Epithelial cell of esophagus (primary cell): ENCODE measurements at places on chromosomes 7 and 10.

DNA sequence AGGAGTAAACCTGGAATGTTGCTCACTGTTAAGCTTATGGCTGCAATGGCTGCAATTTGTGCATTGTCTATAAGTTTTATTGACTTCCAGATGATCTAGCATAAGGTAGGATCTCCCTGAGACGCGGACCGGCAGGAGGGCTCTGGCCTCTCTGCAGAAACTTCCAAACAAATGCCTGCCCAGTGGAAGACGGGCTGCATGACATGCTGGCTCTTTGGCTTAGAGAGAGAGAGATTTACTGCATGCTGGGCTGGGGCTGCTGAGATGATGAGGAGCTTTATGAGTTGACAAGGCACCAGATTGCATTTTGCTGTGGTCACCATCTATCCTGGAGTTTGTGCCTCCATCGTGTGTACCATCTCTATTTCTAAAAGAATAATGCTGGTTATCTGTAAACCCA is 193.2 kb downstream of the GALNT17 start:
- DNase-seq, result no peak

GRCh38 chr7:25864943-25865751 is 286.9 kb upstream of the NFE2L3 start:
- no peak for DNase-seq

DNA sequence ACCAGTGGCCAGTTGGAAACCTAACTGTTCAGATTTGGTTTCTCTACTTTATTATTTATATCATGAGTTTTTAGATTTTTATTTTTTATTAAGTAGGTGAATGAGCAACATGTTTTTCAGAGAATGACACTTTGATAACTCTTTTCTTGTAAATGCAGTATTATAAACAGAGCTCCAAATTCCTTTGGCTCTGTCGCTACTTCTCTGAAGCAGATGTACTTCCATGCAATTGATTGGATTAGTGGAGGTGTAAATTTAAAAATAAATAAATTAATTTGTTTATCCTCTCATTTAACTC is 34.3 kb upstream of the ICA1 start:
- no peak for DNase-seq

GRCh38 chr7:137696376-137696775 is 150.4 kb downstream of the DGKI start:
- no peak for DNase-seq

DNA sequence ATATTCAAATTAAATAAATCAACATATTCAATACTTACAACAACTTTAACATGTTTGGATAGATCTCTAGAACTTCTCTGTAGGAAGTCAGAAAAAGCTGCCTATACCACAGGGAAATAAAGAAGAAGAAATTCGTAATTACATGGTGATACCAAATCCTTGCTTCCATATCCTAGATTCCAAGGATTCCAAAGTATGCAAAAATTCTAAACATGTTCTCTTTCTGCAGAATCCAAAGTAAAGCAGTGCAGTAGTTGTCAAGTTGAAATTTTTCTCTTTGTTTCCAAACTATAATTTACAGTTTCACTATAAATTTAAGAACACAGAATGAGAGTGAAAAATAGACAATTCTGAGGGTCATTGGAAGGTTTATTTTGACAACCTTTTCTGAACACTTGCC is 233.7 kb upstream of the PTN start:
- DNase-seq, result no peak

DNA sequence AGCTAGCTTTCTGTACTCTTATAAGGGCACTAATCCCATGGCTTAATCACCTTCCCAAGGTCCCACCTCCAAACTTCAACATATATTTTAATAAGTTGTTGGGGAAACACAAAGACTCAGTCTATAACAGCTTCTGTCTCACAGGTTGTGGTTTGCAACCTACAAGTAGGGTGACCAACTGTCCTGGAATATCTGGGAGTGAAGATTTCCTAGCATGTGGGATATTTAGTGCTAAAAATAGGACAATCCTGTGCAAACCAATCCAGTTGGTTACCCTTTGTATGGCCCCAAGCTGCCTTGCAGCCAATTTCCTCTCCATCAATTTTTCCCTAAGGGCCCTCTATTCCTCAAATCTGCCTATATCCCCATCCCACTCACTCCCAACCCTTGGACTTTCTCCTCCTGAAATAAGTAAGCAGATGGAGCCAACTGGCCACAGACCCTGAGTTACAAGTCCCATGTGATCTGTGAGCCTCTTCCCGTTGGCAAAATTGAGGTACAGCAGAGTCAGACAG is 82.3 kb downstream of the FAM13C start:
- no peak for DNase-seq

DNA sequence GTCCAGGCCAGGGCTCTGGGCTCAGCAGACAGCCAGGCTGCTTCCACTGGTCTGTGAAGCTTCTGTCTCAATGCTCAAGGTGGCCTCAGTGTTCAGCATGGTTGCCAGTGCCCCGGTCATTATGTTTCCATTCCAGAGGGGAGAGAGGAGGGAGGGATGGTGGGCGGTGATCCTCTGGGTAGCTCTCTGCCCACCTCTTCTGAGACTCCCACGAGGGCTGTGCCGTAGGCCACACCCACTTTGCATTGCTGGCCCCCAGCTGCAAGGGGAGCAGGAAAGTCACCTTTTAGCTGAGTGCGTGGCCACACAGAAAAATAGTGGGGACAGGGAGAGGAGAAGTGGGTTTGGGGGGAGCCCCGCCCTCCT is 42.5 kb downstream of the FOXK1 start:
- no peak for DNase-seq

GRCh38 chr7:86784765-86785164 is 141.1 kb downstream of the GRM3 start:
- DNase-seq, result no peak

DNA sequence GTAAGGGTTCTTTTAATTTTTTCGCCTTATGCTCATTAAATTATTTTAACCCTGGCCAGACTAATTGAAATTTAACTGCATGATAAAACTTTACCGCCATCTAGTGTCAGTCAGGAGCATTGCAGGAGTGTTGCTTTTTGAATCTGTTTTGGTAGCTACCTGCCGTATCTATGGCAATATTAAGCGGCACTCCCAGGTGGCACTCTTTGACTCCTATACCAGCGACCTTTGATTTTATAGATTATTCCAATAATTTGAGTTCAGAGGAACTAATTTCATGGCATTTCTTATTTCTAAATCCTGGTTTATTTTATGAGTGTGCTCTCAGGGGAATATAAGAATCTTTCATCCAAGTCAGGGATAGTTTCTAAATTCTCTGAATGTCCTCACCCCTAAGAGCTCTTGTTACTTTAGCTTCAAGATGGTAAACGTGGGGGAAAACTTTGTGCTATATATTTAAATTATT is 198.9 kb downstream of the REEP3 start:
- DNase-seq, result peak; percentile 63

GRCh38 chr7:2008936-2009540 is 223.7 kb downstream of the MAD1L1 start:
- no peak for DNase-seq

DNA sequence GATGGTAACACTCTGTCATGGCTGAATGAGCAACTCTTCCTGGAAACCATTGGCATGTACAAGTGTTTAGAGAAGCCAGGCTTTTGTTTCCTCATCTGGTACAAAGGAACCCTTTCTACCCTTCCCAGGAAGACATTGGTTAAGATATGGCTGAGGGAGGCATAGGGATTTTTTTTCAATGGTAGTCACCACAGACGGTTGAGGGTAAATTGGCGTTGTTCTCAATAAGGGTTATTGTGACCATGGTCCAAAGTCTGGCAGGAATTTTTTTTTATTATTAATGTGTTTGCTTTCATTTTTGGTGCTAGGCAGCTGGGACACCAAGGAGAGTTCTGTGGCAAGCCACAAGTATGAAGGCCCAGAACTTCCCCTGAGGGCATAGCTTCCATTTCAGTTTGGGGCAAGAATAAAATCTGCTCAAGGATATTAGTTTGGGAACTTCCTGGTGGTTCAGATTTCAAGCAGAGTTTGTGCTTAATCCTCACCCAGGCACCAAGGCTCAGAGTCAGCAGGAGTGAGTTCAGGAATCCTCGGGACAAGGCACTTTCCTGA is at the start of gene PLEKHS1:
Gene PLEKHS1 (plus strand): TSS at position 502 of the 552 bp plus-strand sequence. CDS start 3,596 bp downstream, outside the sequence.
- no peak for DNase-seq

GRCh38 chr10:48742891-48743860 is 58.5 kb downstream of the WDFY4 start:
- no peak for DNase-seq

DNA sequence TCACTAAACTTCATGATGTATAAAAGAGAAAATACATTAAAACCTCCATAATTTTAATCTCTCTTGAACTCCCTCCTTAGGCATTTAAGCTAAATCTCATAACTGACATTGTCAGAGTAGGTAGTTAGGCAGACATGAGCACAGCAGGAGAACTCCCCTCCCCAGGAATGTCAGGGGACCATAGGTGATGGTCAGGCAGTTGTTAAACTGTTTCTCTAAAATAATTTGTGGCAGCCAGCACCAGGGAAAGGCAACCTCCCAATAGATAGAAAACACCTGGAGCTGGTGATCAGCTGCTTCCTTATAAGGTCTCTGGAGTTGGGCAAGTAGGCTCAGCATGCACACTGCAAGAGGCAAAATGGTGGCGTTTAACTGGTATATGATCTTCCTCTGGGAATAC is 73.0 kb downstream of the TPK1 start:
- DNase-seq, result no peak

- DNase-seq, result no peak
Measured at GRCh38 chr7:80204454-80204853, 69.8 kb downstream of the GNAI1 start.

- DNase-seq, result no peak
Measured at GRCh38 chr7:114662002-114662677, 247.5 kb downstream of the FOXP2 start.

DNA sequence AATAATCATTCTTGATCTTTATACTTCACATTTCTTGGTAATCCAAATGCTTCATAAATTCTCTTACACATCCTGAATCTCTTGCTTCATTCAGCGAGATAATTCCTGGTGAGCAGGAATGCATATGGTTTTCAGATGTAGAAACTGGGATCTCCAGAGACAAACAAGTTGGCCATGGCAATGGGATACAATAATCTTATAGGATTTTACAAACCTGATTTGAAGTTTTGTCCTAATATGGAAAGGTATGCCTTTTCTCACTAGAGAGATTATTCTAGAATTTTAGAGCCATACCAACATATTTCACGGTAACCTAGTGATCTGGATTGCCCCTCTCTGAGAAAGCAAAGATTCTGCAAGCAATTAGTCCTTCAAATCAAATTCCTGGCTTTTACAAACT is 13.1 kb upstream of the TRDMT1 start:
- DNase-seq, result no peak

- DNase-seq, result no peak
Measured at GRCh38 chr7:113062499-113062898, 24.1 kb downstream of the GPR85 start.

GRCh38 chr10:24901686-24902399 is 50.6 kb downstream of the PRTFDC1 start:
- DNase-seq, result peak; percentile 93

- DNase-seq, result no peak
Measured at GRCh38 chr10:114679552-114679951, 21.5 kb upstream of the ABLIM1 start.

GRCh38 chr7:36620166-36620708 is 104.1 kb downstream of the AOAH start:
- peak; percentile 53 for DNase-seq
